Stimulated activated CD4-positive, alpha-beta T cell treated with anti-CD3 and anti-CD28 coated beads, TNF-alpha, amount 100 ng/mL, for 48 hours (primary cell): ENCODE measurements at places on chromosomes 4 and X.

DNA sequence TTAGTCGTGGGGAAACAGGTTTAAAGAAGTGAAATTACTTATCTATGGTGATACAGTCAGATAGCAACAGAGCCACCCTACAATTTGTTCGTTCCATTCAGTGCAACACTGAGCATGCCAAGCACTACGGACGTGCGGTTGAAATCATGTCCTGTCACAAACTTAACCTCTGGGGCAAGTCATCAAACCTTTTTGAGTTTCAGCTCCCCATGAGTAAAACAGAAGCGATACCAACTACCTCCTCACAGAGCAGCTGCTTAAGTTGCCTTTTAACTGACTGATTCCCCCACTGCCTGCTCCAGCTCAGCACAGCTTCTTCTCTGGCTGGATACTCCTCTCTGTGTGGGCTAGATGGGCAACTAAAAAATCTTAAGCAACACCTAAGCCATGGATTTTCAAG is 36.0 kb downstream of the LHFPL1 start:
- DNase-seq, result peak; percentile 28

DNA sequence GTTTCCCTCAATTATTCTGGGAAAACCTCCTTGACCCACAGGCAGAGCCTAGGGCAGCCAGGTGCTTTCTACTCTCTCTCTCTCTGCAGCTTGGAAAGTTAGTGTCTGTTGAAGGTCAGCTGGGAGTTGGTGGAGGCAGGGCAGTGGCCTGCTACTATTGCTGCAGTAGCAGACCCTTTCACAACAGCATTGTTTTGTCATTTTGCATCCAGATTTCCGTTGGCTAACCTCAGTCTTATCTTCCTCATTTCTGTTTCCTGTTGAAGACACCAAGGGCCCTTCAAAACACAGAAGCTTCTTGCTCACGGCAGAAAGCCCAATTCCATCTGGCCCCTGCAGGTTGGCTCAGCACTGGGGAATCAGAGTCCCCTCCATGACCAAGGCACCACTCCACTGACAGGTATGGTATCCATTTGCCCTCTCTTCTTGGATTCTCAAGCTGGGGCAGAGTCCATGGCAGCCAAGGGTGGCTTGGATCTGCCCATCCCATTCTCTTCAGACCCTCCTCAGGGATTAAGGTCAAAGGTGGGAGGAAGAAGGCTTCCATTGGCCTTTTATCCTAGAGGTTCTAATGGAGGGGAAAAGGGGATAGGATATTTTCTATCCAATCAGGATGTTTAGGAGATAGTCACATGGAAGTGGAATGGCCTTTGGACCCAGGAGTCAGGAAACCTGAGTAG is 24.6 kb downstream of the VSIG4 start:
- no peak for DNase-seq

DNA sequence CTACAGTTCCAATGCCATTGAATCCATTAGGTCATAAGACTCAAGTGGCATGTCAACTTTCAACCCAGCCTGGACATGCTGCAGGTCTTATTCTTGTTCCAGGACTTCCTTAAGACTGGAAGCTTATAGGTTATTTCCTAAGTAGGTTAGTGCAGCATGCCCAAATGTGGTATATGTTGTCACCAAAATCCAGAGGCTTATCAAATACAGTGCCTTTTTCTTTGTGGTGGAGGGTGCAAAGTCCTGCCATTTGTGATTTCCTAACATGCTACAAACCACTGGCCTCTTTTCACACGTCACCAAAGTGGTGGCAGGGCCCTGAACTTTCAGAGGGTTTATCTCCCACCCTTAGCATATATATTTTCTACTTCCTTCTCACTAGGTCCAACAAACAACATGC is 9.7 kb upstream of the TMEM184C start:
- no peak for DNase-seq

GRCh38 chr4:65023081-65023480 is 613.8 kb upstream of the TECRL start:
- no peak for DNase-seq

DNA sequence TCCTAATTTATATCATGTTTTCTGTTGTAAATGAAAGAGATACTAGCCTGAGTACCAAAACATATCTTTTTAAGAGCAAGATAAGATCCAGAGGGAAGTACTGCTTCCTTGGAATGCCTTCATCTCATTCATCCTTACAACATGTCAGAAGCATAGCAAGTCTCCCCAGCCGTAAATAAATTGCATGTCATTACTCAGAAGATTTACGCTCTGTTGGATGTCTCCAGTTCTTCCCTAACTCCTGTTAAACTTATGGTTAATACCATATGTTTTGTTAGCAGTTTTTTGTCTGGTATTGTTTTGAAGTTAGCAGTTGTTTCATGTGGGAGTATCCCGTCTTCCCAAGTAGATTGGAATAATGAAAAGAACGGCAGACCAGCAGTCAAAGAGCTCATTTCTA is 7.5 kb upstream of the GPC3 start:
- no peak for DNase-seq
